Activated T-cell treated with anti-CD3 and anti-CD28 coated beads for 4 hours (primary cell): ENCODE measurements at places on chromosomes 3 and 15.
A peak's percentile ranks its signal among the peaks of the same experiment; 100 is the strongest.

DNA sequence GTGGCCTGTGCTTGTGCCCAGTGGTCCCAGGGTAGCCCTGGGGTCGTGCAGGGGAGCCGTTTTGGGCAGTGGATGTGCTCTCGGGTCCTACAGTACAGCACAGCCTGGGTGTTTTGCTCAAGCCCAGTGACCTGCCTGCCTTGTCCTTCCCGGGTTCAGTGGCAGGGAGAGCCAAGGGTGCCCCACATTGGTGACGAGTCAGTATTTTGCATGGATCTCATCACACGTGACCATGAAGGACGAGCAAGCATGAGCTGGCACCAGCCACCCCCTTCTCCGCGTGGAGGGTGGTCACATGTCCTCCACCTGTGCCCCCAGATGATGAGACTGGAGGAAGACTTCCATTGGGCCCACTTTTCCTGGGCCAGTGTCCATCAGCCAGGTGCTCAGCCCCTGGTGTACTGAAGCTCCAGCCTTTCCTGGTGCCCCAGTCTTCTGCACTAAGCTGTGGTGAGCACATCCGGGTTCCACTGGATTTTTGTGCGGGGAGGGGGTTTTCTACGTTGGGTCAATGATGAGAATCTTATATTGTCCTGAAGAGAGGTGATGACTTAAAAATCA lies 197.5 kb downstream of the UBE3A start:
- no peak for DNase-seq

- DNase-seq, result no peak
Measured at GRCh38 chr3:52827866-52828376, 2.6 kb downstream of the ITIH4 start.

- DNase-seq, result no peak
Measured at GRCh38 chr3:59234884-59235633, 185.2 kb upstream of the CFAP20DC start.

DNA sequence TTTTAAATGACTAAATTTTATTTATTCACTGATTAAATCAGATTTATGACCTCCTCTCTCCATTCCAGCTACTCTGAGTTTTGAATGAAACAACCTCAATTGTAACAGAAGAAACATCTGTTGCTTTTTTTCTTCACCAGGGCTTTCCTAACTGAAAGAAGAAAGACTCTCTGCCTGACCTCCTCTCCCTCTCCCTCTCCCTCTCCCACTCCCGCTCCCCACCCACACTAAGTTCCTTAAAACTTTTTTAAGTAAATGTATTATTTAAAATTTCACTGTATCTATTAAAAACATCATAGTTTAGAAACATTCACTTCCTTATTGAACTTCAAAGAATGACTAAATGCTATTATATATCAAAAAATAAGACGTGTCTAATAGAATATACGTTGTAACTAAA lies 122.0 kb downstream of the TFDP2 start:
- DNase-seq, result no peak

- DNase-seq, result no peak
Measured at GRCh38 chr15:67085237-67085817, 19.9 kb downstream of the SMAD3 start.

DNA sequence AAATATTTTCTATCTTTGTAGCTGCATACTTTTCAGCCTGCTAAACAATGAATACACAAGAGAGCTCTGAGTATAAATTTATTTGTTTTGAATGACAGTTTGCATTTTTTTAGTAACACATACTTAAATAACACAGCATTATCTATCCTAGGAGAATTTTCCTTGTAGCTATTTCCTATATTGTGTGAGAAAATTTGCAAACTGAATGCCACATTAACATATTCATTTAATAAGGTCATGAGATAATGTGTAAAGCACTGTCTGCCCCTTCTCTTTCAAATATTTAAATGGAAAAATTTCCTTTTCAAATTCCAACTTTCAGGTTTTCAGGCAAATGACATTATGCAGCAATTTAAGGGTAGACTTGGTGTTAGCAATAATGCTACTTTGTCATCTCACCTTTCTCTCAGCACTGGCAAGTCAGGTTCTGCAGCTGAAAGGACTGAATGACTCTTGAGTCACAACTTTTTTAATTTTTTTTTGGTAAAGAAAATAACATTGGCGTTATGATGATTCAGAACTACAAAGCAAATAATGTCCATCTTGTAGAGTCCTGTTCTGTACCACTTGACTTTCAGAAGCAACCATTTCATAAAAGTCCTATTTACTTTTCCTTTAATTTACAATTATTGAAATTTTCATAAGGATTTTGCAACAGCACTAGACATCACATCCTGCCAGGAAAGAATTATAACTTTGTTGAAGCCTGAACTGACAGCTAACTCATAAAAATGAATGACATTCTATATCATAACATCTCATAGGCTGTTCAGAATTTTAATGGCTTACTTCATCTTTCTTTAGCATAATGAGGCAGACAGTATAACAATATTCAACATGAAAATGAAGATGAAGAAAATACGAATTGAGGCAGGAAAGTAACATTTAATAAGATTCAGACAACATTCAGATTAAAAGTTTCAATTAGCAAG lies 681.6 kb upstream of the SEMA6D start:
- DNase-seq, result no peak

GRCh38 chr15:32825219-32825618 lies 107.4 kb downstream of the GREM1 start:
- DNase-seq, result no peak

DNA sequence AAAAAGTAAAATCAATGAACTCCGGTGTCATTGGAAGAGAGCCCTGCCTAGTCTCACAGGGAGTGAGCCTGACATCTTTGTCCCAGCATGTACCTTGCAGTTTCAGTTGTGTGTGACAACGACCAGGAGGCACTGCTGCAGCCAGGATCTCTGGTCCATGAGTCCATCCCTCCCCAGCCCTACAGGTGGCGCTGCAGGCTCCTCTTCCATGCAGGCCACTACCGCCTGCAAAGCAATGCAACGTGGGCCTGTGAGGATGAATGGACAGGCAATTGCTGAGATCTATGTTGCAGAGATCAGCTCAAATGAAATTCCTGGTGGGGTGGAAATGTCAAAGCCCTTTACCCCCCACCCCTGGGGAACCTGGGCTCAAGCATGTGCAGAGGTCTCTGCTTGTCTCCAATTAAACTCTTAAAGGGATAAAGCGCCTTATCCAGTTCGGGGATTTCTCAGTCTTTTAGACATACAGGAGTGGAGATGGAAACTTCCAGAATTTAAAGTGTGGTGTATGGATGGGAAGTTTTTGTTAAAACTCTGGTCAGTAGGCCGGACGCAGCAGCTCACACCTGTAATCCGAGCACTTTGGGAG lies 35.8 kb downstream of the TKT start:
- DNase-seq, result peak; percentile 65

- no peak for DNase-seq
Measured at GRCh38 chr15:59618406-59618805, 6.8 kb downstream of the GCNT3 start.

DNA sequence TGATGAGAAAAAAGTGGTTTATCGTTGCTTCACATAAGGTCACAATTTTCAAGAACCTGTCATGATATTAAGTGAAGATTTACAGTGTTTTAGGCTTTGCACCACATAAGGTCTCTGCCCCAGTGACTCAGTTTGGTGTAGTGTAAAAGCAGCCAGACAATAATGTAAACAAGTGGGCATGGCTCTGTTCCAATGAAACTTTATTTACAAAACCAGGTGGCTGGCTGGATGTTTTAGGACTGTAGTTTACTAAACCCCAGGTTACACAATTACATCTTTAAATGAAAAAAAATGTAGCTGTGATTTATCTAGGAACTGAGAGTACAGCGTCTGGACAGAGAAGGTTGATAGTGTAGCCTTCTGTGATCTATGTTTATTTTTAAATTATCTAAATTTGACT lies 9.7 kb upstream of the FBXL22 start:
- DNase-seq, result no peak

GRCh38 chr3:98376631-98377030 lies 13.8 kb upstream of the OR5K3 start:
- no peak for DNase-seq

GRCh38 chr15:73573572-73573971 lies 59.6 kb downstream of the NPTN start:
- DNase-seq, result no peak

DNA sequence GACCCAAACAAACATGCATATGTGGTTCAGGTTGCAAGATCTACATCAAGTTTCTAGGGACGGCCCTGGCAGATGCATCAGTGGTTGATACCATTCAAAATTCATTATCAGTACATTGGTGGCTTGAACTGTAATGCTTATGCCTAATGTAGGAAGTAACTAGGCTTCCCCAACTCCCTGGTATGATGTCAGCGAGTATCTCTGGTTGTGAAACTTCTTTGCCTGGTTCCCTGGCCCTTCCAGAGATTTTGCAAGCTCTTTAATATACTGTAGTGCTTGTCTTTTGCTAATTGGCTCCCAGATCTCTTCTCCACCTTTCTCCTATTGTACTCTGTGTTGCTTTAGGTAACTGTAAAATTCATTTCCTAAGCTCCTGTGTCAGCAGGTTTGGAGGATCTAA lies 114.8 kb upstream of the RARB start:
- DNase-seq, result no peak

DNA sequence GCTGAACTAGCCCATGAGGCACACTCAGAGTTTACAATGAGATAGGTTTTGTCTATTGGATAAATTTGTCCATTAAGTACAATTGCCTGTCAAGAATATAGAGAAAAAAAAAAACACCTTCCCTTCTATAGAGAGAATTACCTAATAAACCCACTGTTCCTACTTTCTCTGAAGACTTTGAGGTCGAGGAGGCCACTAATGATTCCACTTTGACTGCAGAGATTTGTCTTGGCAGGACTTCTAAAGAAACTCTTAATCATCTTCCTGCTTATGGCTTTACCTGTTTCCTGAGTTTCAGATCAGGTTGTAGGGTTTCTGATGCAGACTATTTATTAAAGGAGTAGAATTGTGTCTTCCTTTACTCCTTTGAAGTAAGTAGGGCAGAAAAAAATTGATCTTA lies 342.4 kb upstream of the KCNMB2 start:
- DNase-seq, result no peak

DNA sequence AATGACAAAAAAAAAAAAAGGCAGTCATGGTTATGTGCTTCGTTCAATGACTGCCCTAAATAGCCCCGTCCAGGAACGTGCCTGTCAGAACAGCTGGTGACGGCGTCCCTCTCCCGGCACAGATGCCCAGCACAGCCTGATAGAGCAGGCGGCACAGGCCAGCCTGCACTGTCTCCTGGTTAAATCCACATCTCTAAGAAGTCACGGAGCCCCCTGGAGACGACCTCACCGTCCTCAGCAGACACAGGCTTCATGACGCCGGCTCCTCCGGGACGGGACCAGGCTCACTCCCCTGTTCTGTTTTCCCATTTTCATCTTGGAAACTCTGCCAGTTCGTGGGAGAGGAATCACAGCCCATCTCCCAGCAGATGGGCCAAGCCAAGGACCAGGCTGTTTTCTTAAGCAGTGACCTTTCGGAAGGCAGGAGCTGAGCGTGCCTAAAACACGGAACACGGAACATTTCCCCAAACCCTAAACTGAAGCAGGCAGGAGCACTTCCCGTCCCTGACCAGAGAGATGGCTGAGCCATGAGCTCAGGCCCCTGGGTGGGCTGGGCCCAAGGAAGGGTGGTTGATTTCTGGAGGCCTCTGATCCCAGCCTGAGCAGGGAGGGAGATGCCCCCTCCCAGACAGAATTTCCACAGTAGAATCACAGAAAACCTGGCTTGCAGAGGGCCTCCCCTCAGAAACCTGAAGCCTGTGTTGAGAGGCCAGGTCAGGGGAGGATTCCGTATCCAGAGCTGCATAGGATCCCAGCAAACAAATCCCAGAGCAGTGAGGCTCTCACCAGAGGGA lies 35.9 kb downstream of the ADCY5 start:
- DNase-seq, result no peak

DNA sequence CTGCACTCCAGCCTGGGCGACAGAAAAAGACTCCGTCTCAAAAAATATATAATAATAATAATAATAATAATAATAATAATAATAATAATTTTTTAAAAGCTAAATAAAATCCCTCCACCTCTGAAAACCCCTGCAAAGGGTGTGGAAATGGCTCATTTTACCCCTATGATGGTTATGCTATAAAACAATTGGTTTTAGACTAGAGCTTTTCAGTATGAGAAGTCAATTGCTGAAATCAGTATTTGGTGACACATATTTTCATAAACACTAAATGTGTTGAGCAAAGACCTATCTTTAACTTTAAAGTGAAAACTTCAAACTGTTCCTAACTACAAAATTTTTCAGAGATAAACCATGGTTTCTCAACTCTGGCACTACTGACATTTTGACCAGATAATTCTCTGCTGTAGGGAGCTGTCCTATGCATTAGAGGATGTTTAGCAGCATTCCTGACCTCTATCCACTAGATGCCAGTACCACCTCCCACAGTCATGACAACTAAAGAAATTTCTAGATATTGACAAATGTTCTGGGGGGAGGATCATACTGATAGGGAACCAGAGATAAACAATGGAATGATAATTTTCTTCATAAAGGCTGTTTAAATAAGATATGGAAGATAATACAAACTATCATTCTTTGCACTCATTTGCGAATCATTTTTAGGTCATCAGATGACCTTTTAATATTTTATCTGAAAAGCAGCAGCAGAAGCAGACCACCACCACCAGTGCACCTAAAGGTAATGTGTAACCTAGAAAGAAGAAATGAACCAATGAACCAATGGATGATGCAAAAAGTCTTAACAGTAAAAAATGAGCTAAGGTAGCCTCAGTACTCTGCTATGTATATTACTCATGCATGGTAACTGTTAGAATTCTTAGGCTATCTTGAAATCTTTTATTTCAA lies 13.8 kb downstream of the PTPN9 start:
- DNase-seq, result no peak

DNA sequence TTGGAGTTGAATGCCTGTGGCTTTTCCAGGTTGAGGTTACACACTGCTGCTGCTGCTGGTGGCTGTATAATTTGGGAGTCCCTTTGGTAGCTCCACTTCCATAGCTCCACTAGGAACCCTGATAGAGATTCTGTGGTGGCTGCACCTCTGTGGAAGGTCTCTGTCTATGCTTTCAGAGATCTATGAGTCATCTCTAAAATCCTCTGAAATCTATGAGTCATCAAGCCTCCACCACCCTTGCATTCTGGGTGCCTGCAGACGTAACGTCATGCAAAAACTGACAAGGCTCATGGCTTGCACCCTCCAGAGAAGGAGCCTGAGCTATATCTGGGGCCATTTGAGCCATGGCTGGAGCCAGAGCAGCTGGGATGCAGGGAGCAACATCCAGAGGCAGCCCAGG lies 1037.0 kb upstream of the CFAP20DC start:
- DNase-seq, result no peak

DNA sequence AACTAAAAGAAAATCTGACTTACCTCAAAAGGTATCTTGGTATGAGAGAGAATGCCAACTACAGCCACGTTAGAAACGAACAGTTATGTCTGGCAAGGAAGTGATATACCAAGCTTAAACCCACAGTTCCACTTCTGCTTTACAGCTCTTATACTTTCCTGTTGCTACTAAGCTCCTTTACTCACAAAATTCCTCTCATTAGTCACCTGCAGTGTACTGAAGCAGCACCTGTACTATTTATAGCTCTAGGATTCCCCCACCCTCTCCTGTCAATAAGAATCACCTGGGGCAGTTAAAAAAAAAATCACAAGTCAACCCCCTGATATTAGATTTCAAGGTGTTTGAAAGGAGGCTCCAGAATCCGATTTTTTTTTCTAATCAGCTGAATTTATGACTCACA lies 2.9 kb upstream of the TMEM266 start:
- no peak for DNase-seq
